ENCODE measurements at places on chromosomes 7 and 10.

DNA sequence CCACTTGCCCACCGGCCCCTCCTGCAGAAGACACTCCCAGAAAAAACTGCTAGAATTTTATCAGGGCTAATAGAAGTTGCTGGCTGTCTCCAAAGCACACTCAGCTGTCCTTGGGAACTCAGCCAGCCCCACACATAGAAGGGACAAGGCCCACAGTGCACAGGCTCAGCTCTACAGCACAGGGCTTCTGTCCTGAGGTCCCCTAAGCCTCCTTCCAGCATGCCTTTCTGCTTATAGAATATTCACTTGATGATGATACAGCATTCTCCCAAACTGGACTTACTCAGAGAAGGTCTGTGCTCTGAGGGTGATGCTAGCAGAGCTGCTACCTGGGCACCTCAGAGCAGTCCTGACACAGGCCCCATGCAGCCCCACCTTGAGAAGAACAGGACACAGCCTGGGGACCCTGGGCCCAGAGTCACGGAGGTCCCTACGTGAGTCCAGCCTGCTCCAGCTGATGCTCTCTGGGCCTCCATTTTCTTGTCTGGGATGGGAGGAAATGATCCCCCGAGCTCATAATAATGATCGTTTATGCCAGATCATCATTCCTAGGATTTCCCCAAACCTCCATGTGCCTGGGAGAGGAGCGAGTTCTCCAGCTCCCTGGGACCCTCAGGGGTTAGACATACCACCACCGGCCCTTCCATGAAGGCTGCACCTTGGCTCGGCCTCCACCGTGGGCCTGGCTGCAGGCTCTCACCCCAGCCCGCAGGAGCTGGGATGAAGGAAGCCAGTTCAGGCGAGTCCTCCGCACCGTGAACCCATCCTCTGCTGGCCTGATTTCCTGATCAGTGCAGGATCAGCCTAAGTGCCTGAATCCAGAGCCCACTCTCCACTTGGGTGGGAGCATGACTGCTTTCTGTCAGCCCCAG is 145.6 kb downstream of the ZNF248 start:
- no peak for DNase-seq

DNA sequence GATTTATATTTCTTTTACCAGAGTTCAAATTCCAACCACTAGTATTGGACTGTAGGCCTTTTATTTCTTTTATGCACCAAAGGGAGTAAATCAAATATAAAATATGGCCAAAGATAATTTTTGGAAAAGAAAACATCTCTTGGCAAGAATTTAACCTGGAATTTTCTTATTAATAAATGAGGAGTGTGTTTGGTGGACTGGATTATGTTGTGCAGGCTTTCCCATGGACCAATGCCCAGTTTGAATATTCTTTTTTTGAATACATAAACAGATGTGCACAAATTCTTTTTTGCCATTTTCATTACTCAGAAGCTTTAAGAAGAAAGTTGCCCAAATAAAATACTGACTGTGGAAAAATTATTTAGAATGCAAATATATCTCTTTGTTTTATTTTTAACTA is 22.1 kb upstream of the PRKG1 start:
- DNase-seq: no peak

DNA sequence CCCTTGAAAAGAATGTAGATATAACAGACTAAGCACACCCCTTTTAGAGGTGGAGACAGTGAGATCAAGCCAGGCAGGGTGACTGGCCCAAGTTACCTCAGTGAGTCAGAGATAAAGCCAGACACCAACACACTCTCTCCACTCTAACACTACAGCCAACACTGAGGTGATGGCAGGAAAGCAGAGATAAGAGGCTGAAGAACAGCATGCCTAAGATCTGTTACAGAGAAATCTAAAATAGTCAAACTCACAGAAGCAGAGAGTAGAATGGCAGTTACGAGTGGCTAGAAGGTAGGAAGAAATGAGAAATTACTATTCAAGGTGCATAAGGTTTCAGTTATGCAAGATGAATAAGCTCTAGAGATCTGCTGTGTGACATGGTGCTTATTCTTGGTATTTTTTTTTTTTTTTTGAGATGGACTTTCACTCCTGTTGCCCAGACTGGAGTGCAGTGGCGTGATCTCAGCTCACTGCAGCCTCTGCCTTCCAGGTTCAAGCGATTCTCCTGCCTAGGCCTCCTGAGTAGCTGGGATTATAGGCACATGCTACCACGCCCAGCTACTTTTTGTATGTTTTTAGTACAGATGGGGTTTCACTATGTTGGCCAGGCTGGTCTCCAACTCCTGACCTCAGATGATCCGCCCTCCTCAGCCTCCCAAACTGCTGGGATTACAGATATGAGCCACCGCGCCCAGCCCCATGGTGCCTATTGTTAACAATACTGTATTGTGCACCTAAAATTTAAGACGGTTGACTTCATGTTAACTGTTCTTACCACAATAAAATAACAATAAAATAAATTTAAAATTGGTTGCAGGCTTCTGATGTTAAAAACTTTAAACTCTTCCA is 28.7 kb downstream of the ICA1 start:
- no peak for DNase-seq

GRCh38 chr10:7895699-7896090 is 77.4 kb downstream of the TAF3 start:
- no peak for DNase-seq

GRCh38 chr10:67790534-67791408 is 47.2 kb downstream of the DNAJC12 start:
- DNase-seq: no peak

GRCh38 chr10:118315629-118316028 is 26.5 kb downstream of the FAM204A start:
- no peak for DNase-seq

DNA sequence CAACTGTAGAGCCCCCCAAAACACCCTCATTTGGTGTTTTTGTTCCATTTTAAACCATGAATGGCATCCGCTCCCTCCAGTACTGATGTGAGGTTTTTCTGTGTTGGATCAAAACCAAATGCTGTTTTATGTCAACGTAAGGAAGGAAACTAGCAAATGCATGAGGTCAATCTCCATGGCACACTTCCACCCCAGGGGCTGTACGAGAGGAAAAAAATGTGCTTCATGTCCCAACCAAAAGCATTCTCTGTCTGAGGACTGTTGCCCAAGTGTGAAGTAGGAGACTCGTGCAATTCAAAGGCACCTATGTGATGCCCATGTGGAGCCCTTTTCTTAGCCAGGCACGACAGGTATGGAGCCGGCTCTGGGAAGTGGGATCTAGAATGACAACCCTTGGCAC is 180.3 kb upstream of the MKI67 start:
- DNase-seq: no peak

All from epithelial cell of prostate (primary cell).